ENCODE measurements at places on chromosomes 3 and 15. TPM values are rescaled to one million over a fixed set of nuclear protein-coding genes. Genes with fewer than 3 reads are reported as not detected.

NTRK3 gene
- total RNA-seq: not detected

GOLIM4 gene
- total RNA-seq: 35.4 TPM

MINDY2 gene
- total RNA-seq: 6.8 TPM

LRRC15 gene
- total RNA-seq: 0.28 TPM

FBLN2 gene
- total RNA-seq: 0.44 TPM

ZNF620 gene
- 1.3 TPM for total RNA-seq

EPHA6 gene
- 0.57 TPM for total RNA-seq

TIGIT gene
- not detected for total RNA-seq

PYGO1 gene
- 2.4 TPM for total RNA-seq

GPR149 gene
- total RNA-seq: not detected

LDHAL6B gene
- not detected for total RNA-seq

TCF12 gene
- 102 TPM for total RNA-seq

TJP1 gene
- total RNA-seq: 79.1 TPM

SNX22 gene
- total RNA-seq: 2.3 TPM
